CD4-positive, alpha-beta T cell treated with Interleukin-15 for 1 hour (primary cell): ENCODE measurements at places on chromosomes 5 and 9.

DNA sequence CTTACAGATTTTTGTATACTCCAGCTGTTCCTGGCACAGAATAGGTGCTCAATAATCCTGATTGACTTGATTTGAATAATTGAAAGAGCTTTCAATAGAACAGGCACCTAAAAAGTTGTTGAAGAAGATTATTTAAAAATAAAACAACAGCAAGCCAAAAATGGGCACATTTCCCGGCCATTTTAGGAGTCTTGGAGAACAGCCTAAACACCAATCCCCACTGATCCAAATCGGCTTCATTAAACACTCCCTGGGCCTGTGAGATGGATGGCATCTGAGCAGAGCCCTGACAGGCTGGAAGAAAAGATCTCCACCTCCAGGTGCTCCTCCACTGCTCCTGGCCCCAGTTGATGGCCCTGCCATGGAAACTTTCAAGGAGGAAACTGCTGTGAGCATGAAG lies 213.3 kb downstream of the MAN2A1 start:
- no peak for DNase-seq

DNA sequence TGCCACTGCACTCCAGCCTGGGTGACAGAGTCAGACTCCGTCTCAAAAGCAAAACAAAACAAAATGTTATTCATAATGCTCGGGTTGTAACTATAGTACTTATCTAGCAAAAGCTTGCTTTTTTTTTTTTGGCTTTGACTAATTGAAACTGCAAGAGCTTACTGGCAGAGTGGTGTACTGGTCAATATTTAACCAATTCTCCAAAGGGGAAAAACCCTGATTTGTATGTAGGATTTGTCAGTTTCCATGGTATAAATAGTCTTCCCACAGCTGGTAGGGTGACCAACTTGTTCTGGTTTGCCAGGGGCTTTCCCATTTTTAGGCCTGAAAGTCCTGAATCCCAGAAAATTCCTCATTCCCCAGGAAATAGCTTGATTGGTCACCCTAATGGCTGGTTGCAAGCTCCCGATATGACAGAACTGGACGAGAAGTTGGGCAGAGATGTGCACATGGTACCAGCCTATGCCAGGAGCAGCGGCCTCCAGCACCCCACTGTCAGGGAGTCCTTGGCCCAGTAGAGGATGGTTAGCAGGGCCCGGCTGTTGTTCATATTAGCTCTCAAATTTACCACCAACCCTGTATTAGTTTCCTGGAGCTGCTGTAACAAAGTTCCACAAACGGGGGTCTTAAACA lies 58.0 kb downstream of the FXN start:
- DNase-seq = no peak

DNA sequence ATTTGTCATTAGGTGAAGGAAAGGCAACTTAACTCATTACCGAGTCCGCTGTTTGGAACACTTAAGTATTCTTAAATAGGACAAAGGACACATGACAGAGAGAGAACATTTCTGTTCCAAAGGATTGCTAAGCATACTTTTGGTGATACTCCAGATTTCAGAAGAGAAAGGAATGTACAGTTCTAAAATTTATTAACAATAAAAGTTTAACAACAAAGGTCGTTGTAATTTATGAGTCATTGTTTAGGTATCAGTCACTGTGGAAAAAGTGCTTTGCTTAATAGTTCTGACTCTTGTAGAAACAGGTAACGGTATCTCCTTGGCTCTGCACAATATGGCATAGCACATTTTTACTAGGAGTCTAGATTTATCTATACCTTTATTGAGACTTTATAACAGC lies 36.3 kb upstream of the PAM start:
- no peak for DNase-seq

GRCh38 chr5:54580997-54581811 lies 63.6 kb downstream of the SNX18 start:
- no peak for DNase-seq

DNA sequence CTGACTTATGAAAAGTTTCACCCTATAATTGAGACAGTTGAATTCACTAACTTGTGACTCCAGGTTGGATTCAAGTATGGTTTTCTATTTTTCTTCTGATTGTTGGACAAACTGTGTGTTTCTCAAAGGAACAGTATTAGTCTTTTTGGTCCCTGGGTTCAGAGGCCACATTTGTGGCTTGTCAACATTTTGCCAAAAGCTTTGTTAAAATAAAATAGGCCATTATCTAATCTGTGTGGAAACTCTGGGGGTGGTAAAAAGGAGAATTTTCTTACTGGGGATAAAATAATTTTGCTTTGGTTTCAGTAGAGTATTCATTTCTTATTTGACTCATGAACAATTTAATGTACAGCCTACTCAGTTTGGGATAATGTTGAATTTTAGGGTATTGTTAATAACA lies 166.3 kb downstream of the TMEM167A start:
- DNase-seq = no peak

DNA sequence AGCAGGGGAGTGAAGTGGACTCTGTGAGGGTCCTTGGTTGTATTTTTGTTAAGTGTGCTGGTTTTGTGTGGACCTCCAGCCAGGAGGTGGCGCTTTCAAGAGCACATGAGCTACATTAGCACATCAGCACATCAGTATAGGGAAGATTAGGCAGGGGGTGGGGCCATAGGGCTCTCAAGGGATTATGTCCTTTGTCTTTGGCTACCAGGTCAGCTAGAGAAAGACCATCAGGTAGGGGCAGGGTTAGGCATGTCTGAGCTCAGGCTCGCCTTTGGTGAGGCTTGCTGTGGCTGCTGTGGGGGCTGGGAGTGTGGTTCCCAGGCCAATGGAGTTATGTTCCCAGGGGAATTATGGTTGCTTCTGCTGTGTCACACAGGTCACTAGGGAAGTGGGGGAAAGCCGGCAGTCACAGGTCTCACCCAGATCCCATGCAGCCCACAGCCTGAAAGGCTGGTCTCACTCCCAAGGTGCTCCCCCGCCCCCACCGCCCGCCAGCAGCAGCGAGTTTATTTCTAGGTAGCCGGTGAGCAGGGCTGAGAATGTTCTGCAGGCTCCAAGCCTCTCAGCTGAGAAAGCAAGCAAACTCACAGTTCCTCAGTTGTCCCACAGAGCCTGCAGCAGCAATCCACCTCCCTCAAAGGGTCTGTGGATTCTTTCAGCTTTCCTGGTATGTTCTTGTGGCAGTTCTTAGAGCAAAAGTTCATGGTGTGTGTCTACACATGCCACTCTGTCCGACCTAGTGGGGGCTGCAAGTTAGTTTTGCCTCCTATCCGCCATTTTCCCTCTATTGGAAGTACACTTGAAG lies 13.7 kb downstream of the OR1J1 start:
- no peak for DNase-seq

GRCh38 chr5:132883261-132883834 lies 9.9 kb downstream of the LEAP2 start:
- peak; percentile 56 for DNase-seq

GRCh38 chr5:55604611-55605067 lies 69.9 kb upstream of the PLPP1 start:
- DNase-seq = no peak

DNA sequence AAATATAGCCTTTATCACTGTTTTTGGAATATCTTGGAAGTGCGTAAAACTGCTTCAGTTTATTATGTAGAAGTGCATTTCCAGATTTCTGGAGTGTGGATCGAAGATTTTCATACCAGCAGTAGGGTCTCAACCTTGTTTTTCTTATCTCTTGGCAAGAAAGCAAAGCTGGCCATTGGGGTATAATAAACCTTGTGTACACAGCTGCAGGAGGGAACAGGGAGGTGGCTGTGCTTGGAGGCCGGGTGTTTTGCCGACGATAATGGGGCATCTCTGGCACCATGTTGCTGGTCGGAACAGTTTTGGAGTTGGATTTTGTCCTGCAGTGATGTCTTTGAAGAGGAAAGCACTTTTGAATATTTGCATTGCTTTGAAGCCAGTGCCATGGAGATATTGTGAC lies 308.8 kb upstream of the DMRT1 start:
- DNase-seq = no peak

- no peak for DNase-seq
These were observed 39.2 kb upstream of the LRRC14B start for GRCh38 chr5:152077-152476.

DNA sequence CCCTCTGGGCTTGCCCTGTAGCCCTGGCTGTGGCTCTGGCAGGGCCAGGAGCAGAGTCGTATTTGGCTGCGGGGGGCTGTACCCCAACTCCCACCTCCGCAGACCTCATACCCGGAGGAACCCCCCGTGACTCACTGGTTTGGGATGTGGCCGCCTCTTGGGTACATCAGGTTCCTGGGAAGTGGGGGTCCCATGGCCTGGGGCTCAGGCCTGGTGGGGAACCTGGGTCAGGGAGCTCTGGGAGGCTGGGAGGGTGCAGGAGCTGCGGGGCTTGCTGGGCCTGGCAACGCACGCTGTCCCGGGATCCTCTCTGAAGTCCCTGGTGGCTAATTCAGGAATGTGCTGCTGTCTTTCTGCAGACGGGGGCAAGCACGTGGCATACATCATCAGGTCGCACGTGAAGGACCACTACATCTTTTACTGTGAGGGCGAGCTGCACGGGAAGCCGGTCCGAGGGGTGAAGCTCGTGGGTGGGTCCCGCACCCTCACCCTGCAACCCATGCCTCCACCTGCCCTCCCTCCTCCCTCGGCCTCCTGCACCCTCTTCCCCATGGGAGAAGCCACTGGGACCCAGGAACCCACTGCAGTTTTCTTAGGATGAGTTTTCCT lies 2.4 kb downstream of the LCN1 start:
- DNase-seq = no peak

DNA sequence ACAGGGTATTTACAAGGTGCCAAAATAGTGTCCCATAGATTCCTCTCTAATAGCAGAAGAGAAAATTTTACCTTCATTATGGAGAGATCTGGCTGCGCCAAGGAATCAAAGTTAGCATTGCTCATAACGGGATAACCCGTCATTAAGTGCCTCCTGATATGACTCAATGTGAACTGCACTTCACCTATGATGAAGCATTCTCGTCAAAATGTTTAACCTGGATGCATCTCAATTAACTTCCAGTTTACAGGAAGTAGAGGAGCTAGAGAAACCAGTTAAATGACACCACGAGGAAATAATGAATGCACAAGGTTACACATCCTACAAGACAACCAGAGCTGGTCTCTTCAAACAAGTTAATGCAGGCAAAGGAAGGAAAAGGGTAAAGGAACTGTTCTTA lies 17.2 kb downstream of the FBXW11 start:
- DNase-seq = no peak

GRCh38 chr9:127397646-127398274 lies 791 bp downstream of the SLC2A8 start:
- no peak for DNase-seq
